ENCODE measurements at places on chromosomes 2 and 18. TPM values are rescaled to one million over a fixed set of nuclear protein-coding genes. Genes with fewer than 3 reads are reported as not detected.

DNA sequence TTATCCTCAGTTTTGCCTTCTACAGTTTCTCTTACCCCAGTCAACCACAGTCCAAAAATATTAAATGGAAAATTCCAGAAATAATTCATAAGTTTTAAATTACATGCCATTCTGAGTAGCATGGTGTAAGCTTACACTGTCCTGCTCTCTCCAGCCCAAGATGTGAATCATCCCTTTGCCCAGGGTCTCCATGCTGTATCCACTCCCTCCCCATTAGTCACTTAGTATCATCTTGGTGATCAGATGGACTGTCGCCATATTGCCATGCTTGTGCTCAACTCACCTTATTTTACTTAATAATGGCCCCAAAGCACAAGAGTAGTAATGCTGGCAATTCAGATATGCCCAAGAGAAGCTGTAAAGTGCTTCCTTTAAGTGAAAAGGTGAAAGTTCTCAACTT is 18.5 kb upstream of the CCNT2 start:
- DNase-seq, result no peak
- no peaks in the 10 kb centered on the region for H3K36me3 ChIP-seq
- H3K27ac ChIP-seq, result no peak overlapping the region
- H3K4me3 ChIP-seq, result no peak overlapping the region
- no peaks in the 10 kb centered on the region for H3K27me3 ChIP-seq

RAB6C gene
- total RNA-seq, result not detected

DNA sequence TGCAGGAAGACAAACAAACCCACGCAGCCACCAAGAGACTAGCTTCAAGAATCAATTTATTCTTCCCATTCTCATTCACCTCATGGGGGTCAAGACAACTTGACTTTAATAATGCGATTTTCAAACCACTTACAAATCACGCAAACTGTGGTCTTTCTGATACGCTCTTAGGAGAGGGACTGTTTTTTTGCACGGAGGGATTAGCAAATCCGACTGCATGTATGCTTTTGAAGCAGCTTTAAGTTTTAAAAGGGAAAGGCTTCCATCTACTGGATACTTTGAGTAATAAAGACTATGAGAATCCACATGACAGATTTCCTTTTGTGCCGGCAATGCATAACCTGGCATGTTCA is 322.9 kb upstream of the KCNJ3 start:
- H3K27ac ChIP-seq, result no peak overlapping the region
- DNase-seq, result no peak
- H3K4me3 ChIP-seq, result no peak overlapping the region
- no peaks in the 10 kb centered on the region for H3K27me3 ChIP-seq

- DNase-seq, result no peak
- H3K4me1 ChIP-seq, result no peaks in the 10 kb centered on the region
- no peak overlapping the region for H3K4me3 ChIP-seq
- H3K36me3 ChIP-seq, result no peaks in the 10 kb centered on the region
- H3K27ac ChIP-seq, result no peak overlapping the region
These were observed 43.1 kb upstream of the LONRF2 start for GRCh38 chr2:100365434-100365833.

DNA sequence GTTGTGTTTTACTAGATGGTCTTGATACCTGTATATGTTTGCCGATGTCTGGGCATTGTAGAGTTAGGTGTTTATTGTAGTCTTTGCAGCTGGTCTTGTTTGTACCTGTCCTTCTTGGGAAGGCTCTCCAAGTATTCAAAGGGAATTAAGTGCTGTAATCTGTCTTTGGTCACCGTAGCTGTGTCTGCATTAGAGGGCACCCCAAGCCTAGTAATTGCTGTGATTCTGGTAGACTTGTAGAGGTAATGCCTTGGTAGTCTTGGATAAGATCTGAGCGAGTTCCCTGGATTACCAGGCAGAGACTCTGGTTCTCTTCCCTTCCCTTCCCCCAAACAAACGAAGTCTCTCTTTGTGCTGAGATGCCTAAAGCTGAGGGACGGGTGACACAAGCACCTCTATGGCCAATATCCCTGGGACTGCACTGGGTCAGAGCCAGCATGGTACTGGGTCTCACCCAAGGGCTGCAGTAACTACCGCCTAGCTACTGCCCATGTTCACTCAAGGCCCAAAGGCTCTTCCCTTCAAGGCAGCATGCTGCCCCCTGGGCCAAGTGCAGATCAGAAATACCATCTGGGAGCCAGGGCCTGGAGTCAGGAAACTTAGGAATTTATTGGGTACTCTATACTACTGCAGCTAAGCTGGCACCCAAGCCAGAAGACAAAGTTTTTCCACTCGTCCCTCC is 27.1 kb downstream of the STPG4 start:
- H3K4me3 ChIP-seq, result no peak overlapping the region
- no peaks in the 10 kb centered on the region for H3K27me3 ChIP-seq
- no peaks in the 10 kb centered on the region for H3K4me1 ChIP-seq
- H3K27ac ChIP-seq, result no peak overlapping the region

DNA sequence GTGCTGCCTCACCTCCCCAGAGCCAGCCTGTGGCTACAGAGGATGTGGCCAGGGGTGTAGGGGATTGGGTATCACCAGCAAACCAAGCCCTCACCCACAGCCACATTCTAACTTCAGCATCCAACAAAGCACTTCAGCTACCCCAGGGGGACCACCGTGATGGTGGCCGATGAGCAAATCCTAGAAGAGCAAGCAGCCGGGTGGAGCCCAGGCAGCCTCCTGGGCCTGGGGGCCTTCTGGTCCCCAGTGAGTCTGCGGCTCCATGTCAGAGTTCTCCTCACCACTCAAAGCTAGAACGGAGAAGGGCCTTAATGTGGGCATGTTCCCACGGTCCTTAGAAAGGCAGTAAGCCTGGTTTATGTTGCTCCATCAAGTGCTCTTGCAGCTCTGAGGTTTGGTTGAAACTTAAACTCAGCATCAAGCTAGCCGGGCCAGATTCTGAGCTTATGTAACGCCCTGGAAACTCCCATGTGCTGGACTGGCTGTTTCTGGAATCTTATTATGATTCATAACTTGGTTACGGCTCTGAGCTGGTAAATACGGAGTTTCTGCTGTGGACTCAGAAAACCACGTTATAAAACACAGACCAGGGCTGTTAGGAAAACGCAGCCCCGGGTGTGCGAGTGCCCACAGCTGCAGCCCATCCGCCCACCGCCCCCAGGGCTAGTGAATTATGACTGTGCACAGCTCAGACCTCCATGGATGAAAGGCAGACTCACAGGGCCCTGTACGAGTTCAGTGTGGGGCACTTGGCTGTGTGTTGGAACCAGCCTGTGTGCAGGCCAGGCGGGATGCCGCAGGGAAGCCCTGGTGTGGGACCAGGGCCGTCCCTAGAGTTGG is 99.8 kb downstream of the SEPTIN10 start:
- peak overlapping the region; percentile 89 for H3K27ac ChIP-seq
- H3K4me1 ChIP-seq, result peaks cover 37% of the 10 kb centered on the region
- H3K4me3 ChIP-seq, result no peak overlapping the region

TANK gene
- 64.2 TPM for total RNA-seq

- no peak overlapping the region for H3K27ac ChIP-seq
- H3K36me3 ChIP-seq, result no peaks in the 10 kb centered on the region
- no peak overlapping the region for H3K4me3 ChIP-seq
- H3K27me3 ChIP-seq, result no peaks in the 10 kb centered on the region
- H3K4me1 ChIP-seq, result peaks cover 7% of the 10 kb centered on the region
These were observed 145.4 kb upstream of the FOSL2 start for GRCh38 chr2:28247290-28247689.

DNA sequence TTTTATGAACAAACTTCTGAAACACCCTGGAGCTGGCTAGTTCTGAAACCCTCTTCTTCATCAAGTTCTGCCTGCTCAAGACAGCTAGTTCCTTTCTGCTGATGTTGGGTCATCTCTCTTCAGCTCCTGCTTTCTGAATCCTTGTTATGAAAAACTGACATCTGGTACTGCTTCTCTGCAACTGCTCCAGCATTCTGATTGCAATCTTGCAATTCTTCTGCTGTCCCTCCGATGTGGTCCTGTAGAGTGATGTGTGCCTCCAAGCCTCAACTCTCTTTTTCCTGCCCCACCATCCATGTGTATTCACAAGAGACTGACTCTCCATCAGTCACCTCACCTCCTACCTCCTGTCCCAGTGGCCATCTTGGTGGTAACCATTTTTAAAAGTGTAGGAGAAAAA is 21.8 kb downstream of the COL6A3 start:
- H3K27me3 ChIP-seq, result no peaks in the 10 kb centered on the region
- no peak overlapping the region for H3K4me3 ChIP-seq
- H3K27ac ChIP-seq, result no peak overlapping the region
- H3K4me1 ChIP-seq, result no peaks in the 10 kb centered on the region
- H3K36me3 ChIP-seq, result no peaks in the 10 kb centered on the region

DNA sequence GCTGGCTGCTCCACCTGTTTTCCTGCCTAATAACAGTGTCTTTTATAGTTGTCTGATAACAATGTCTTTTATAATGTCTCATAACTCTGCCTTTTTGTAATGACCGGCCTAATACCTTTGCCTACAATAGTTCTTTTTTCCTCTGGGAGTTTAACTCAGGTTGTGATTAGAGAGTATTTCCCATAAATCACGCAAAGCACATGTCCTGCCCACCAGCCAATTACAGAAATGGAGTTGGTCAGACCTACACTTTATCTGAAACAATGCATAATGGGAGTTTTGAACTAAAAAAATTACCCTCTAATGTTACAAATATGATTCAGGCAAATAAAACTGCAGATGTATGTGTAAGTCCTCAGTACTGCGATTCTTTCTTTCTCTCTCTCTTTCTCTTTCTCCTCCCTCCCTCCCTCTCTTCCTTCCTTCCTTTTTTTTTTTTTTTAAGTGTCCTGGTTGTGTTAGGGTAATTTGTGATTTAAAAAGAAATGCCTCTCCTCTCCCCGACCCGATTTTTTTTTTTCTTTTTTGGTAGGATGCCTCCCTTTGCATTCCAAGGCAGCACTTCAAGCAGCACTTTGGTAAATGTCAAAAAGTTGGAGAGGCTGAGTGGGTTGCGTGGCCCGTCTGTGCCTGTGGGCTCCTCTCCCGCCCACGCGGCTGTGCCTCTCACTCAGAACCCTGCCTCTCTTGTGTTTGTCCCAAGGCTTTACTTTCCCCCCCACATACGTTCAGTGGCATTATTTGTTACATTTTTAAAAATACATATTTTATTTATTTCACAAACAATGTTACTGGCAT is 147.3 kb downstream of the AGAP1 start:
- no peaks in the 10 kb centered on the region for H3K4me1 ChIP-seq
- no peaks in the 10 kb centered on the region for H3K27me3 ChIP-seq
- no peaks in the 10 kb centered on the region for H3K36me3 ChIP-seq
- H3K4me3 ChIP-seq, result no peak overlapping the region
- DNase-seq, result no peak
- H3K27ac ChIP-seq, result no peak overlapping the region

DNA sequence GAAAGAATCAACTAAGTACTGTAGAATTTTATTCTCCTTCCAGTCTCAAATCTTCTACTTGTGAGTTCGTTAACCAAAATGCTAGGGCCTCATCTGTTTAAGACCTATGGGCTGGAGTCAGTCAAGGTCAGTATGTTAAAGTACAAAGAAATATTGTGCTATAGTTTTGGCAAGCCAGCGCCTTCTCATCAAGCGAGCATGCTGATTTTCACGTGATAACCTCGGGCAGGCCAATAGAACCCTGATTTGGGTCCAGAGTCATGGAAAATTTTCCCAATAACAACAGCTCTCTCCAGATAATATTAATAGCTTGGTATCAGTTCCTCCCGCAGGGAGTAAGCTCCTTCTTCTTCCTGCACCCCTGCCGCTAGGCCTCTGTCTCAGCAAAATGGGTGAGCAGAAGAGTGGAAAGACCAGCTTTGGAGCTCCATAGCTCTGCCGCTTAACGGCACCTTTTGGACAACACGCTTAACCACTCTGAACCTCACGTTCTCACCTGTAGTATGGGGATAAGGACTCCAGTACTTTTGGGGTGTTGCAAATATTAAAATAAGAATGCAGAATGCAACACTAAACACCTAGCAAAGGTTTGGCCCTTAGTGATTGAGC is 11.7 kb downstream of the CABLES1 start:
- no peak overlapping the region for H3K4me3 ChIP-seq
- no peak overlapping the region for H3K27ac ChIP-seq
- DNase-seq, result no peak
- H3K27me3 ChIP-seq, result no peaks in the 10 kb centered on the region
- H3K36me3 ChIP-seq, result peaks cover 6% of the 10 kb centered on the region
- peaks cover 17% of the 10 kb centered on the region for H3K4me1 ChIP-seq

IL36G gene
- not detected for total RNA-seq

POTEC gene
- total RNA-seq, result not detected

DNA sequence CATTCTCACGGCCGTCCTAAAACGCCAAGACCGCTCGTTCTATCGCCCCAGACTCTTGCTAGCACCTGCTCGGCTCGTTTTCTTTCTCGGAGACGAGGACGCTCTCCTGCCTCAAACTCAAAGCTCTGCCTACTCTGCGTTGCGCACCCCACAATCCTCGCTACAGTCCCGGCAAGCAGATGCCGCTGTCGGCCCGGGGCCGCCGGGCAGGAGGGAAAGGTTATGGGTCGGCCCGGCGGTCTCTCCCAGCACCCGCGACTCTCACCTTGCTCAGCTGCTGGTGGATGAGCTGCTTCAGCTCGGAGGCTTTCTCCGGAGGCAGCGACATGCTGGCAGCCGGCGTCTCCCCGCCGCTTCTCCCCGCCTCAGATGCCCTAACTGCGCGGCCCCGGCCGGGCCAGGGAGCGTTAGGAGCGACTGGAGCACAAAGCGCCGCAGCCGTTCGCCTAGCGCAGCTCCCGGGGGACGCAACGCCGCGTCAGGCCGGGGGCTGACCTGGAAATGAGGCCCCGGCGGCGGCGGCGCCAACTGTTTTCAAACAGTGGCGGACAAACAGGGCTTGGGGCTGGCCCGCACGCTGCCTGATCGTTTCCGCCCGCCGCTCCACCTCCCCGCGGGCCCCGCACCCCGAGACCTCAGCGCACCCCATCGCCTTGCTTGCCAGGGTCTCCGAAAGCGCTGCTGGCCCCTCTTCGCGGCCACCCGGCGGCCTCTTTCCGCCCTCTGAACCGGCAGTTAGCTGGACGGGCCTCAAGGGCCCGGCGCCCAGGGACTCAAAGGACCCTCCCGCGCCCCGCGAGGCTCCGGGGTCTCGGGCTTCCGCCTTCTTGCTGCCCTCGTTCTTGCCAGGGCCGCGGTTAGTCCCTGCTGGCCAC is at the start of the genes CEP76 and PSMG2:
CEP76 (minus strand) TSS at position 503 of the 875 bp plus-strand sequence; CDS start at position 328, 175 bp downstream.
PSMG2 (plus strand) TSS at position 822 of the 875 bp plus-strand sequence. CDS start 66 bp downstream, outside the sequence.
- peak within 1 kb of the TSS; percentile 98 for H3K27ac ChIP-seq
- peak; percentile 53 for DNase-seq
- no peaks in the 10 kb centered on the region for H3K27me3 ChIP-seq

DNA sequence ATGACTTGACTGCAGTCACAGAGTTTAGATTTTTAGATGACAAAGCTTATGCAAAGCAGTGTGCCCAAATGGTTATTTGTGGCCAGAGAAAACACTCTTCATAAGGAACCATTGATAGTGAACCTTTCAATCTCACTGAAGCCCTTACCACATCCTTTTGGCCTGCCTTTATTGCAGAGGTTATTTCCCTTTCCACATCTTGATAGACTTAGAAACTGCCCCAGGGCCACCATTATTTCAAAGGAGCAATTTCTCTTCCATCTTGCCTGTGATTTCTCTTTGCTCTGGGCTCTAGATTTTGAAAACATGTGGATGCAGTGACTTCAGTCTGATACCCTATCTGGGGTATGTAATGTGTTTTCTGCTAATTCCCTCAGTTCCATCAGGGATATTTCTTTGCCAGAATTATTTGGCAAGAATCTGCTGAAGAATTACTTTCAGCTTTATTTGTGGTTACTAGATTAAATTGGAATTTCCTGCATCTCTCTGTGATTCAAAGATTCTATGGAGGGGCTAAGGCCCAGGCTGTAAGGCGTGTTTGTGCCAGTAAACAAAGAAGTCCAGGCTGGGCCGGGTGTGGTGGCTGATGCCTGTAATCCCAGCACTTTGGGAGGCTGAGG is 51.0 kb downstream of the MOGAT1 start:
- H3K4me1 ChIP-seq, result peaks cover 10% of the 10 kb centered on the region
- H3K36me3 ChIP-seq, result no peaks in the 10 kb centered on the region
- H3K27me3 ChIP-seq, result no peaks in the 10 kb centered on the region
- peak; percentile 64 for DNase-seq

- no peak for DNase-seq
- no peaks in the 10 kb centered on the region for H3K27me3 ChIP-seq
- no peak overlapping the region for H3K27ac ChIP-seq
- H3K4me3 ChIP-seq, result no peak overlapping the region
These were observed 2.9 kb downstream of the TEX261 start for GRCh38 chr2:70991742-70992141.
